EH (cell line): ENCODE measurements at places on chromosomes 4 and X.

GRCh38 chr4:164706675-164707074 is 47.3 kb upstream of the SMIM31 start:
- no peak for DNase-seq

DNA sequence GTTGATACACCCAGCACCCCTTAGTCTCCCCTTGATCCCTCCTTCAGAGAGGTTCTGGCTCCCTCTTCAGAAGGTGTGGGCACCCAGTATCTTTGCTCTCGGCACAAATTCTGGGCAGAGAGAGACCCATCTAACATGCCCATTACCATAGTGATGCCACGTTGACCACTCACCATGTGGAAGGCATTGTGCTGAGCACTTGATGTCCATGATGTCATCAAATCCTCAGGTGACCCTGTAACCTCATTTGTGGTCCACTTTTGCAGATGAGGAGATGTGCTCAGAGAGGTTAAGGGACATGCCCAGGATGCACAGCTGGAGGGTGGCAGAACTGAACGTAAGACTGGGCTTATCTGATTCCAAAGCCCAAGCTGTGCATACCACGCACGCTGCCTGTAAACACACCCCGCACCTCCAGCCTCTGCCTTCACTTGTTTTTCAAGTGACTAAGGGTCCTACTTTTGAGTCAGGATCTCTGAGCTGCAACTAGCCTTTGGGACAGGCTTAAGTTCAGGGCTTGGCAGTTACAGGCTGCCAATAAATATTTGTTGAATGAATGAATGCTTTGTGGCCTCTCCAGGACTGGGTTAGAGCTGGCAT is 55.2 kb downstream of the HTRA3 start:
- DNase-seq = peak; percentile 34

GRCh38 chr4:110042545-110043517 is 130.1 kb downstream of the EGF start:
- peak; percentile 12 for DNase-seq

GRCh38 chr4:8146157-8146556 is 12.5 kb downstream of the ABLIM2 start:
- no peak for DNase-seq

DNA sequence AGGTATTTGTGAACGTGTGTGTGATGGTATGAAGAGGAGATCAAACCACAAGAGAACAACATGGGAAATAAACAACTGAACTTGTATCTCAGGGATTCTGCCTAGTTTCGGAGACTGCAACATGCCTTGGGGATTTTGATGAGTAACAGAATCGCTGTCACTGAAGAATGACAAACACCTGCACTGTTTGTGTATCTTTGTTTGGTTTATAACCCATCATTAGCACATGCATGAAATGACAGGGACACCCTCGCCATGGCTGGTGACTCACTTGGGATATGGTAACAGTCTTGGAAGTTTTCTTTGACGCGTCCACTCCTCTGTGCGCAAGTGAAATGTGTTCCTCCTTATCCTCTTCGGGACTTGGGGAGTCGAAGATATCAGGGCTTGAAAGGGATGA is 30.3 kb upstream of the MAP3K15 start:
- no peak for DNase-seq

DNA sequence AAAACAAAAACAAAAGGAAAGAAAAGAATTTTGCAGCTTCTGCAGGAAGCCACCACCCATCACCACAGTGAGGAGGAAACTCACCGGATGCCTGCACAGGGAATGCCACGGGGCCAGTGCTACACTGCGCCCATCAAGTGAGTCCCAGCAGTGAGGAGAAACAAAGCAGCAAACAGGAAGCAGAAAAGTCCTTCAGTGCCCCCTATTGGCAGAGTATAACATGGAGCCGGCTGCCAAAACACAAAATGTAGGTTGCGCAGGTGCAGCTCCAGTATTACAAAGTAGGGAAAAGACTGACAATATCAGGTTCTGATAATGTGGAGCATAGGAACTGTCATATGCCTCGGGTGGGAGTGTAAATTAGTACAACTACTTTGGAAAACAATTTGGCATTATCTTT is 23.3 kb upstream of the SCML2 start:
- peak; percentile 28 for DNase-seq

DNA sequence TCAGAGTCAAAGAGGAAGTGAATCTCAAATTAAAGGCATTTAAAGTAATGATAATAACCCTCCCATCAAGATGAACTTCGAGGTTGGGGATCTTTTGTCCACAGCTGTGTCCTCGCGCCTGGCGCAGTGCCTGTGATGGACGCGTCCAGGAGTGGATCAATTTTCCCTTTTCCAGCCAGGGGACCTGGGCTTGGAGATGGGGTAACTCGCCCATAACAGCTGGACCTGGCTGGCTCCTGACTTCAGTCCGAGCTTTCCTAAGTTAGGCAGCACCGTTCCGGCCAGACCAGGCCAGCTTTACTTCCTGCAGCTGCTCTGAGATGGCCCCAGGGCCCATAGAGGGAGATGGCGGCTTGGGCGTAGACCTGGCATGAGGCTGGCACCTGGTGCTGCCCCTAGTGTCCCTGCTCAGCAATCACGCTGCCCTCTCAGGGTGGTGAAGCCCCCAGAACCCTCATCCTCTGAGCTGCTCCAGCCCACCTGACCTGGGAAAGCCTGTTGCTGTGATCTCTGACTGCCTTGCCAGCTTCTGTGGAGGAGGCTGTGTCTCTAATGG is 23.9 kb downstream of the ADRA2C start:
- DNase-seq = no peak

GRCh38 chrX:30971774-30972603 is 82.9 kb upstream of the TAB3 start:
- peak; percentile 49 for DNase-seq
